ENCODE measurements at places on chromosomes 6 and 20.
A peak's percentile ranks its signal among the peaks of the same experiment; 100 is the strongest.

- no peak for DNase-seq
These were observed 12.5 kb upstream of the TREM1 start for GRCh38 chr6:41298785-41299502.

- peak; percentile 82 for DNase-seq
These were observed 23.9 kb downstream of the RPRD1B start for GRCh38 chr20:38057351-38057972.

DNA sequence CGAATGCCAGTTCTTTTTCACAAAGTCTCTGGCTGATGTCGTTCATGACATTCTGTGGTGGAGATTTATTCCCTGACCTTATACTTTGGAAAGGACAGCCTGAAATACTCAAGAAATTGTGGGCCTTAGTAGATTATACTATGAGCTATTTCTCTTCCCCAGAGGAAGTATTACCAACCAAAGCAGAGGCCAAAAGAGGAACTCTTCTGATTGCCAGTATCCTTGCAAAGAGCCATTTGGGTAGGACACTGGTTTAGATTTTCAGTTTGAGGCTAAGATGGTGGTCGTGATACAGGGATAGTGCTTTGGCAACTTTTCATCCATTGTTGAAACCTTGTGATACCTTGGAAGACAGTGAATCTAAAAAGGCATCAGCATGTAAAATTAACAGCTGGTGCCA, 327.3 kb downstream of the HACE1 start:
- DNase-seq = no peak

GRCh38 chr6:119713903-119714302, 364.3 kb upstream of the MAN1A1 start:
- no peak for DNase-seq

GRCh38 chr6:73180763-73181619, 44.3 kb downstream of the KHDC1L start:
- peak; percentile 25 for DNase-seq

DNA sequence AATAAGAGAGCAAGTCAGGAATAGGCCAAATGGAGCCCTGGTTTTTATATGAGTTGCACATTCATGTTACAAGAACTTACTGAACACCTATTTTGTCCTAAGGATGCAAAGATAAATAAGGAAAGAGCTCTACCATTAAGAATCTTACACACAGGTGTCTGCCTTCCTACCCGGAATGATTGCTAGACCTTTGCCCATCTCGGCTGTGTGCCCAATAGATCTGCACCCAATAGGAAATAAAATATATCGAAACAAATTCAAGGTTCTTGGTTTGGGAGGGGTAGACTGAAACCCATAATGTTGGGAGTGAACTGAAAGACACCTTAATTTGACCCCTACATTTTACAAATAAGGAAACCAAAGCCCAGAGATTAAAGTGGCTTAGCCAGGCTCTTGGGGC, 48.9 kb downstream of the EDN1 start:
- no peak for DNase-seq

DNA sequence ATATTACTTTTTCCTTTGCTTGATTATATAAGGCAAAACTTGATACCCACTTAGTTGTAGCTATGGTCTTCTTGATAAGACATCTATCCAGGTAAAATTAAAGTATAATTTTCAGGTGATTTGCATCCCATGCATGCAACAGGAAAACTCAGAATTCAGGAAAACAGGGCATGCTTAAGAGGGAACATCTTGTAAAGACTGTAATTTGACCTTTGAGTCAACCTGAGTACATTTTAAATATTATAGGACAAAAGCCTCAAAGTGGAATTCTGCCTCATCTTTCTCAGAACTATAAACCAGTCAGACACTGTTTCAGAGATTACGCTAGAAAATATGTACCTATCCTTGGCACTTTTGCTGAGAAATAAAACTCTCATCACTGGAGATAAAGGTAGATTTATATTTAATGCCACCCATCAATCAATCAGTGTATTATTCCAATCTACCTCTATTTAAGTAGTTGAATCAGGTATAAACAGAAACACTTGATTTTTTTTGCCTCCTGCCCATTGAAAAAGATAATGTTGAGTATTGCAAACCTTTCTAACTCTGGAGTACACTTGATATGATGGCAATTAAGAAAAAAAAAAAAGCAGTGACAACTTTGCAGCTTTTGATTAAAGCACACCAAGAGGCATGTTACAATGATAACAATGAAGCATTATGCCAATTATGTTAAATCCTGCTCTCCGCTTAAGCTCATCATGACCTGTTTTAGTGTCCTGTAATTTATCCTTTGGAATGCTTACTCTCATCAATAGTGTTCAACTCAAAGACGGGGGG, 2.8 kb downstream of the CITED2 start:
- no peak for DNase-seq

GRCh38 chr20:48524582-48524981, 303.2 kb downstream of the PREX1 start:
- DNase-seq = no peak

- DNase-seq = no peak
These were observed 192.3 kb upstream of the THBS2 start for GRCh38 chr6:169445661-169446581.

- DNase-seq = no peak
These were observed 108.0 kb downstream of the ATXN1 start for GRCh38 chr6:16653226-16653625.

DNA sequence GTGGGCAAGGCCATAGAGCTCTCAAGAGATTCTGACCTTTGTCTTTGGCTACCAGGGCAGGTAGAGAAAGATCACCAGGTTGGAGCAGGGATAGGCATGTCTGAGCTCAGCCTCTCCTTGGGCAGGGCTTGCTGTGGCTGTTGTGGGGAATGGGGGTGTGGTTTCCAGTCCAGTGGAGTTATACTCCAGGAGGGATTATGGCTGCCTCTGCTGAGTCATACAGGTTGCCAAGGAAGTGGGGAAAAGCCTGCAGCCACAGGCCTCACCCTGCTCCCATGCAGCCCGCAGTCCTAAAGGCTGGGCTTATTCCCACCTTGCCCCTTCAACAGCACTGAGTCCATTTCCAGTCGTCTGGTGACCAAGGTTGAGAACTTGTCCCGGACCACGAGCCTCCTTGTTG, 21.9 kb downstream of the MEP1A start:
- no peak for DNase-seq

GRCh38 chr6:29626948-29627754, 5.8 kb downstream of the GABBR1 start:
- DNase-seq = no peak

GRCh38 chr20:57126481-57127092, 139.9 kb downstream of the BMP7 start:
- DNase-seq = no peak

DNA sequence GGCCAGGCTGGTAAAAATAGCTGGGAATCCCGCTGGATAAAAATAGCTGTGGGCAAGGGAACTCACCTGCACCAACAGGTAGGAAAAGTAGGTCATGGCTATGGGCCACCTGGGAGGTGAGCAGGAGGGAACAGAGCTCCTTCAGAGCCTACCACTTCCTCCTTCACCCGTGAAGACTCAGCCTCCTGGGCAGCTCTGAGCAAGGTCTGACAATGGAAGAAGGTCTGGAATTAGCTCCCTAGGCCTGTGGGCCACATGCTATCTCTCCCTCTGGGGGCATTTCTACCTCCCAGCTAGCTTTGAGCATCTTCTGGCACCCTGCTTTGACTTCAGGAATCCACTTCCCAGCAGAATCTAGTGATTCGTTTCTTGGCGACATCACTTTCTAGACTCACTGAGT, 153.9 kb downstream of the MRPL14 start:
- DNase-seq = no peak

DNA sequence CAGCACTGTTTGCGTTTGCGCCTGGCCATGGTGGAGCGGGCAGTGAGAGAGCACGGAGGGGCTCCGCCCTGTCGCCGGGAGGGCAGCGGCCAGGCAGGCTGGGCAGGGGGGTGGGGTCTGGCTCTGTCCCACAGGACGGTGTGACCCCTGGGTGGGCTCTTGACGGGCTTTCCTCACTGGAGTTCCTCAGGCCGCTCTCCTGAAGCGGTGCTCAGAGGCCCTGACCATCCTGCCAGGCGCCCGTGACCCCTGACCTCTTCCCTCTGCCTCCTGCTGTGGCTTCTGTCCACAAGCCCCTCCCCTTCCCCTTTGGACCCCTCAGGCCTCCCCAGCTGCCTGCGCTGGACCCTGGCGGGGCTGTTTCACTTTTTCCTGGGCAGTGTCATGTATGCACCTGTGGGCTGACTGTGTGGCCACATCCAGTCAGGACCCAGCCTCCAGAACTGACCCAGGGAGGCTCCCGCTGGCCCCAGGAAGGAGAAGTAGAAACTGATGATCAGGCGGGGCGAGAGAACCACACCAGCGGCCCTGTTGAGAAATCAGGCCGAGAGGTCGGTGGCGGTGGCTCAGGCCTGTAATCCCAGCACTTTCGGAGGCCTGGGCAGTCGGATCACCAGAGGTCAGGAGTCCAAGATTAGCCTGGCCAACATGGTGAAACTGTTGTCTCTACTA, 1.2 kb downstream of the OGFR start:
- DNase-seq = no peak

- no peak for DNase-seq
These were observed 228.3 kb downstream of the NRN1 start for GRCh38 chr6:5778317-5778857.

DNA sequence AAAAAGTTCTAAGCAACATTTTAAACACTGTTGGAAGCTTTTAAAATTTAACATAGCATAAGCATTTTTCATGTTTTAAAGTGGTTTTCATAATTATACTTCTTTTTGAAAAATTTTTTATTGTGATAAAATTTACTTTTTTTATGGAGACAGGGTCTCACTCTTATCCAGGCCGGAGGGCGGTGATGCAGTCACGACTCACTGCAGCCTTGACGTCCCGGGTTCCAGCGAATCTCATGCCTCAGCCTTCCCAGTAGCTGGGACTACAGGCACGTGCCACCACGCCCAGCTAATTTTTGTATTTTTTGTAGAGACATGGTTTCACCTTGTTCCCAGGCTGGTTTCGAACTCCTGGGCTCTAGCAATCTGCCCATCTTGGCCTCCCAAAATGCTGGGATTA, 46.1 kb upstream of the TULP4 start:
- DNase-seq = no peak

- no peak for DNase-seq
These were observed 102.0 kb upstream of the RUNX2 start for GRCh38 chr6:45226081-45226480.

DNA sequence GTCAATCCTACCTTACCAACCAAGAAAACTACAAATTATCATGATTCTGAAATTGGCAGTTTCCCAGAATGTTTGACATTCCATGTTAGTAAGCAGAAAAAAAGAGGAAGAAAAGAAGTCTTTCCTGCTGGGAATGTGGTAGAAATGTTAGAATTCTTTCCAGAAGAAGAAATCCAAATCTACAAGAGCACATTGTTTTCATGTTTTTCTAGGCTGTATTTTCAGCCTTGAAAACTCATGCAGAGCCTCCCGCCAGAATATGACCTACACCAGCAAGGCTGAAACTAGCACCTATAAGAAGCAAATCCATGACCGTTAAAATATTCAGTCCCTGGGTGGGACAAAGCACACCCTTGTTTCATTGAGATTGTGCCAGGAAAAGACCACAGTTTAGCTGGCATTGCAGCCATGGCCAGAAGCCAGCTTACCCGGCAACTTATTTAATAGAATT, 259.4 kb downstream of the GJA1 start:
- DNase-seq = no peak

DNA sequence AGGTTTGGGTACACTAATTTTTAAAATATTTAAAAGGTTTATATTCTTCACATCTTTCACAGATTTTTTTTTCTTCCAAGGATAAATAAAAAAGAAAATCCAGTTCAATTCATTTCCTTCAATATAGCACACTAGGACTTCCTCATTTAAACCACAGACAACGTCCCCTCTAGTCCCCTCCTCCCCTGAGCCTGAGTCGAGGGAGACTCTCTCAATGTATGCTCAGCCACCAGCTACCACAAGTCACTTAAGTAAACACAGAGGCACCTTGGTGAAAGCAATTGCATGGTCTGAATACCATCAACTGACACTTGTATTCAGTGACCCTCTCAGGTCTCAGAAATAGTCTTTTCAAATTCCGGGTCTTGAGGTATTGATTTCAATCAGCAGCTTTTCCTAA, 88.6 kb downstream of the SIM1 start:
- no peak for DNase-seq

DNA sequence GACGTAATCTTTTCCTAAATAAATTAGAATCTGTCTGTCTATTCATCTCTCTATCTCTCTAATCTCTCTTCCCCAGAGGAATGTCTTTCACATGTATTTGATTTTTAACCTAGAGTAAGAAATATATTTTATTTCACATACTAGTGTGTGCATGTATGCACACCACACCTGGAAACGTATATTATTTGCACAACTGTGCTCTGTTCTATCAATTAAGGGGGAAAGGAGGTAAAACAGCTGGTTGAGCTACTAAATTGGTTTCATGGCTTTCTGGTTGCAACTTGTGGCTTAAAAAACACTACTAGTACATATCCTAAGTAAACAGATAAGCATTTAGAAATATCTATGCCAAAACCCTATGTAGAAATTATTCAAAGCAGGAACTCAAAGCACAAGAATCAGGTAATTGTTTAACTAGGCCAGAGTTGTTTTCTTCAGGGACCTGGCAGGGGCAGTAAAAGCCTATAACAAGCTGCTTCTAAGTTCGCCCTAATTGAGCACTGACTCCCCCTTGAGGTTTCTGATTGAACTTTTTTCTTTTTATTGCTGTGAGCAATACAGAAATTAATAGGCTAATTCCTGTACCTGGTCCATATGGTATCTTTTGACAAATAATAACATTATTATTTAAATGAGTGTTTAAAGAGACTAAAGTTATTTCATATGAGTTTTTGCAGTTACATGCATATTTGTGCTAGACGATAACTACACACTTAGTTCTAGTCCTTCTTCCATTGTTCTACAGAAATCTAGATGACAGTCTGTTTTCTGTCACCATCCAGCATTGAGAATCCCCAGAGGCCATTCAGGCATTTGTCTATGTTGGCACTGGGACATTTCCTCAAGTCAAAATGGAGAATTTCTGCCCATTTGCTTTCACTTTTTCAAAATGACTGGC, 88.6 kb downstream of the MCHR2 start:
- no peak for DNase-seq

- no peak for DNase-seq
These were observed 58.2 kb upstream of the RNGTT start for GRCh38 chr6:89021629-89022028.

DNA sequence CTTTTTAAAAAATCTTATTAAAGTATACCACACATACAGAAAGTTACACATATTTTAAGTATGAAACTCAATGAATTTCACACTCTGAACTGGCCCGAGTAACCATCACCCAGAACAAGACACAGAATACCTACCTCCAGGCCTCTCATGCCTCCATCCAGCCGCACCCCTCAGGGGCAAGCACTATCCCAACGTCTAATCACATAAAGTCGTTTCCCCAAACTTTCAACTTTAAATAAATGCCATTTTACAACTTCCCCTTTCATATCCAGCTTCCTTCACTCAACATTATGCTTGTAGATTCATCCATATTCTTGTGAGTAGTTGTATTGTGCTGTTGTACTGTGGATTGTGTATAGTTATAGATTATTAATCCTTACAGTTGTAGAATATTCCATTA, 539.1 kb downstream of the CD83 start:
- DNase-seq = no peak

DNA sequence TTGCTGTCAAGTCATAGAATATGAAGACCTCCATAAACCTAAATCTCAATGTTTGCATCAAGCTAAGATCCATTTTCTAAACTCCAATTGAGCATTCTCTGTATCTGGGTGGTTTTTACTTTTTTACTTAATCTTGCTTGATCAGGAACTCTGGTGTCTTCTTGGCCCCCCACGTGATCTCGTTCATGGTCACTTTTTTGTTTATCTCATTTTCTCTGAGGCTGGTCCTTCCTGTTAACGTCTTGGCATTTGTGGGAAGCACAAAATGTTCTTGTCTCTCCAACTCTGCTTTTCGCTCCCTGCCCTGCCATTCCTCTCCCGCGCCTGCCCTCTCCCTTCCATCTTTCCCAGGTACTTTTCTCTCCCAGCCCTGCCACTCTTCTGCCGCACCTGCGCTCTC, 14.0 kb upstream of the MAPRE1 start:
- DNase-seq = no peak

All from dorsolateral prefrontal cortex (tissue), 122 donors.